ENCODE measurements at places on chromosomes 13 and 19. TPM values are rescaled to one million over a fixed set of nuclear protein-coding genes. Genes with fewer than 3 reads are reported as not detected.

DNA sequence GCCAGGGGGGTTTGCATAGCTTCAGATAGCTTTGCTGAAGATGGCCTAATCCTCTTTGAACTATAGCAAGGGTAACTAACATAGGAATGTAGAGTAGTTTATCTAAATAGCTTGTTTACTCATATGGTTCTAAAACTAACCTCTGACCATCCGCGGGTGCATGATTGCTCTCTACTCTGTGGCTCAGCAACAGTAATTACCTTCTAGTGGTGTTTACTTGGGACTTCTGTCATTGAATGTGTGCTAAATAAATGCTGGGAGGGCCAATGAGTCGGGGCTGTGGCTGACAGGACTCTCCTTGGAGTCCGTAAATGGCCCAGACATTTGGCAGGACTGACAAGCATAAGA is 1461.9 kb downstream of the UQCRFS1 start:
- no peak for DNase-seq

GRCh38 chr13:25886438-25887214 is 165.2 kb downstream of the SHISA2 start:
- DNase-seq = no peak

- DNase-seq = no peak
Measured at GRCh38 chr19:31055454-31055853, 293.8 kb downstream of the TSHZ3 start.

DNA sequence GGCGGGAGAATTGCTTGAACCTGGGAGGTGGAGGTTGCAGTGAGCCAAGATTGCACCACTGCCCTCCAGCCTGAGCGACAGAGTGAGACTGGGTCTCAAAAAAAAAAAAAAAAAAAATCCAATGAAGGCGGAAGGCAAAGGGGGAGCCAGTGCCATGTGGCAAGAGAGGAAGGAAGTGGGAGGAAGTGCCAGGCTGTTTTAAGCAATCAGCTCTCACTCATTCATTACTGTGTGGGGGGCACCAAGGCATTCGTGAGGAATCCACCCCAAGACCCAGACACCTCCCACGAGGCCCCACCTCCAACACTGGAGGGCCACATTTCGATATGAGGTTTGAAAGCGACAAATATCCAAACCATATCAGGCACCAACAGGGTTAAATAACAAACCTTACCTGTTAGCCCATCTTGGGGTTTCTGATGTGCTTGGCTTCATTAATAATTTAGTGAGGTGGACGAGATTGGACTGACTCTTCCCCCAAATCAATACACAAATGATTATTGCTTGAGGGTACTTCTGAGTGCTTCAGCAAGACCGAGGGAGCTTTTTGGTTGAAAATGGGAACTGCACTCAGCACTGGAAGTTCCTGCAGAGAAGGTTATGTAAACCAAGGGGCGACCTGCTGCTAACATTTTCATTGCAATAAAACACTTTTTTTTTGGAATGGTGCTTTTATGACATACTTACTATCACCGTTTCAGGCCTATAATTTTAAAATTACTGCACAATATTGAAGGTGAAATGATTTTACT is 7.5 kb upstream of the LRP3 start:
- no peak for DNase-seq

- DNase-seq = no peak
Measured at GRCh38 chr19:10290357-10290875, 664 bp downstream of the ICAM5 start.

DNA sequence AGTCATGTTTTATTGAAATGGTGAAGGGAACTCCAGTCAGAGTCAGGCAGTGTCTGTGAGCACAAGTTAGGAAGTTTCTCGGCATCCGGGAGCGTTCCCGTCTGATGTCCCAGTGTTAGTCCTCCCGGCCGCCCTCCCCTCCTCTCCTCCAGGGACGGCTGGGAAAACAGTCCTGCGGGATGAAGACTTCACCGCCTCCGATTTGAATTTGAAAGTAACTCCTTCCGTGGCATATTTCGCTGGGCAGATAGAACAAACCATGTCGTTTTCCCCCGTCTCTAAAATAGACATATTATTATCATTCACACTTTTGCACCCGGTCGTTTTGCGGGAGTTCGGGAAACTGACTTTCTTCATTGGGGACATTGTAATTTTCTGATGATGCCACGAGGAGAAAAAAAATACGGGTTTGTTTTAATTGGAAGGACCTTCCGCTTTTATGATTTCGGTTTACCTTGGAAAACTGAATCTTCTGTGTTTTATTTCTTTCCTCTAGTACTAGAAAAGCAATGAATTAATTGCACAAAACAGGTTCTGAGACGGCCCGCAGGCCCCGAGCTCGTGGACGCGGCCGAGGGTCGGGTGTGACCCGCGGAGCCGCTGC is 76.6 kb downstream of the ZIC5 start:
- no peak for DNase-seq

DNA sequence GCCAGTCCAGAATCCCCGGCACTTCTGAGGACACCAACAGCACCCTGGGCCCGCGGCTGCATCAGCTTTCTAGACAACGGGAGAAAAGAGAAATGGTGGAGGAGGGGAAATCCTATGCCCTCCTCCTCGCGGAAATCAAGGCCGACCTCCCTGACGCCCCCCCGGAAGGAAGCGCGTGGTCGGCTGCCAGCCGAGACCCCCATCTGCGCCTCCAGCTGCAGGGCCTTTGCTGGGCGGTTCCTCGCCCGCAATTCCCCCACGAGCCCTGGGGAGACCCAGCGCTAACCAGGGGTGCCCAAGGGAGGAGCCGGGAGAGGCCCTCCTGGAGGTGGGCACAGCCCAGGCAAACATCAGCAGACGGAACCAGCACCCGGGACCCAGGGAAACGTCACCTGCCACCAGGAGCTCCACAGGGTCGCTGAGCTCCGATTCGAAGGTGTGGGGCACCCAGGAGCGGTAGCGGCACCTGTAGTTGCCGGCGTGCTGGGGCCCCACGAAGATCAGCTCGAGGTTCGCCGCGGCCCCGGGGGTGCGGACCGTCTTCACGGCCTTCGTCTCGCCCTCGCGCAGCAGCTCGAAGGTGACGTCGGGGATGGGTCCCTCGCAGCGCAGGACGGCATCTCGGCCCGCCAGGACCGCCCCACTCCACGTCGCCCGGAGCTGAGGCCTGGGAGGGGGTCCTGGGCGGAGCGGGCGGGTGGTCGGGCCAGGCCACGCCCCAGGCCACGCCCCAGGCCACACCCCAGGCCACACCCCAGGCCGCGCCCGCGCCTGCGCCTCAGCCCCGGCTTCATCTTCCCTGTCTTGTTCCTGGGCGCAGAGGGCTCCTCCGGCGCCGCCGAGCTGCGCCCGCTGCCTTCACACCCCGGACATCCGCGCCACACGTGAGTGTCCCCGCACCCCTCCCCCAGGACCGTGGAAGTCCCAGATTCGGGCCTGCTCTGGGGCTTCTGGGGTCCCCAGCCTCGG is 6.0 kb downstream of the A1BG start:
- no peak for DNase-seq

- DNase-seq = no peak
Measured at GRCh38 chr19:58519087-58519354, 589 bp downstream of the ZBTB45 start.

- no peak for DNase-seq
Measured at GRCh38 chr19:51108805-51109146, 567 bp upstream of the CTU1 start.

GRCh38 chr13:97982286-97982685 is 28.8 kb downstream of the IPO5 start:
- no peak for DNase-seq

DNA sequence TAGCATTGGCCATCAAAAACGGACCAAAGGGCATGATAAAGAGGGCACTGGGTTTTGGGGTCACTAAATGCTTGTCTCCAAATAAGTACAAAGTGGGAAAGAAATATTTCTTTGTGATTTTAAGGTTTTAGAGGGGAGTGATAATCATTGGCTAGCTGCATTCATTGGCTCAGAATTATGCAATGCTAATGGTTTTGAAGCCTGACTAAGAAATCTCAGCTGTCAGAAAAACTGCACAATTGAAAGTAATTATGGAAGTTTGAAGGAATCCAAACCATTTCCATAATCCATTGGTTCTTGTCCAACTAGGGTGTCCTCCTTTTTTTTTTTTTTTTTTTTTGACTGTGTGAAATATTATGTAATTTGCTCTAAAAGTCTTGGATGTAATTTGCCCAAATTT is 88.2 kb upstream of the ARGLU1 start:
- DNase-seq = no peak

DNA sequence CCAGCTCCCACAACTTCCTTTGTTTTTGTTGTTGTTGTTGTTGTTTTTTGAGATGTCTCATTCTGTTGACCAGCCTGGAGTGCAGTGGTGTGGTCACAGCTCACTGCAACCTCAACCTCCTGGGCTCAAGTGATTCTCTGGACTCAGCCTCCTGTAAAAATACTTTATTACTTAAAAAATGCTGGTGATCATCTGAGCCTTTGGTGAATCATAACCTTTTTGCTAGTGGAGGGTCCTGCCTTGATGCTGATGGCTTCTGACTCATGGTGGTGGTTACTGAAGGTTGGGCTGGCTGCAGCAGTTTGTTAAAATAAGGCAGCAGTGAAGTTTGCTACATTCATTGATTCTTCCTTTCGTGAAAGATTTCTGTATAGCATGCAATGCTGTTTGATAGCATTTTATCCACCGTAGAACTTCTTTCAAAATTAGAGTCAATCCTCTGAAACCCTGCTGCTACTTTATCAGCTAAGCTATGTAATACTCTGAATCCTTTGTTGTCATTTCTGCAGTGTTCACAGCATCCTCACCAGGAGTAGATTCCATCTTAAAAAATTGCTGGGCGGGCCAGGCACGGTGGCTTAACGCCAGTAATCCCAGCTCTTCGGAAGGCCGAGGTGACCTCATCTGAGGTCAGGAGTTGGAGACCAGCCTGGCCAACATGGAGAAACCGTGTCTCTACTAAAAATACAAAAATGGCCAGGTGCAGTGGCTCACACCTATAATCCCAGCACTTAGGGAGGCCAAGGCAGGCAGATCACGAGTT is 18.0 kb downstream of the ARHGAP35 start:
- DNase-seq = no peak

DNA sequence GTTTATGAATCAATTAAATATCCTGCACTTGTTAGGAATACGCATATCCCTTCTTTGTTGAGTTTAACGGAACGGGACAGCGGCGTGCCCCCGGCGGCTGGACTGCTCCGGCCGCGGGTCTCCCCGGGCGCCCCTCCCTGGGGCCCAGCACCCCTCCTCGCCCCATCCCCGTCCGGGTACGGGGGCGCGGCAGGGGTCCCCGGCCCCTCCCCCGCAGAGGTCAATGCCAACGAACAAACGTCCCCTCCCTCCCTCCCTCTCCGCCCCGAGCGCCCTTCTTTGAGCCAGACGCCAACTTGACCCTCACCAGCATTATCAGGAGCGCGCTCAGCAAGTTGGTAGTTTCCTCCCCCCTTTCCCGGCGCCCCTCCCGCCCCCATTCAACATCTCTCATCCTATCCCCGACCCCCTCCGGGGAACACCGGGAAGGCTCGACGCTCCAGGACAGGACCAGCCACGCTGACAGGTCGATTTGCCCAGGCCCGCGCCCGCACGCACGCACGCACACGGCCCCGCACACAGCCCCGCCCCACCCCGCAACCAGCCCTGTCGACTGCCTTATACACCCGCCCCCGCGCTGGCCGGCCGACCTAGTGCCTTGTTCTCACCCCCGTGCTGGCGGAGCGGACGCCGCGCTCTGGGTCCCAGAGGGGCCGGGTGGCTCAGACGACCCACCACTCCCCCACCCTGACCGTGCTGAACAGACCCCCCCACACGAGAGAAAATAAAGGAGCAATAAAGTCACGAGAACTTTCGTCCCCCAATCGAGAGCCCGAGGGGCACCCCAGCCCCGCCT is 5.0 kb downstream of the LYL1 start:
- no peak for DNase-seq

DNA sequence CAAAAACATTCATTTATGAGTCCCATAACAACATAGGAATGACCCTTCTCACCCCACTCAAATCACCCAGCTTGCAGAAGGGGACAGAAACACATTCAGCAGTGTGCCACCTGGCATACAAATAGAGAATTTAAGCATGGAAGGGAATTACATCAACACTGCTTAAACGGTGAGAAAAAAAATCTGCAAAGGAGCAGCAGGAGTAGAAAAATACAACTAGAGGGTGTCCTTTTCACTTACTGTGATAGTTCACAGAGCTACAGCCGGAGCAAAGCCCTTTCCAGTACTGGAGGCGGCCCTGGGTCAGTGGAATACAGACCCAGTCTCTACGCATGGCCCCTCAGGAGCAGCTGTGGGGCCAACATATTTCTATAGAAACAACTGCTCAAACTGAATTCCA is 764.3 kb upstream of the ARGLU1 start:
- no peak for DNase-seq

ZNF880 gene
- polyA plus RNA-seq = 21.7 TPM

PSG2 gene
- not detected for polyA plus RNA-seq

Data from GM12878 (cell line).